NCI-H2029 (cell line): ENCODE measurements at places on chromosomes 13 and 19.

GRCh38 chr19:42285988-42286348 lies 16.0 kb upstream of the PRR19 start:
- DNase-seq = no peak

DNA sequence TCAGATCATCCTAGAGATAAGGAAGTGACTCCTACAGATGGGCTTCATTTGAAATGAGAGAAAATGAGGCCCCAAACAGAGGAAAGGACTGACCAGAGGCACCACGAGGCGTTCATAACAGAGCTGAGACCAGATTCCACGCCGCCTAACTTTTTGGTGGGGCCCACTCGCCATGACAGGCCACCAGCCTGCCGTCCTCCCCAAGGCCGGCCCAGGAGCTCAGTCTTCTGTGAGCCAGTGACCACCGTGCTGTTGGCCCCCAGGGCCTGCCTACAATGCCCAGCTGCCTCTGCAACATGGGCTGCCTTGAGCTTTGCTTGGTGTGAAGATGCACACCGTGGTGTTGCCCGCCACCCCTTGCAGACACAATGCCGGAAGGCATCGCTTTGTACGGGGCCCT lies 40.5 kb downstream of the TSHZ3 start:
- DNase-seq = no peak

DNA sequence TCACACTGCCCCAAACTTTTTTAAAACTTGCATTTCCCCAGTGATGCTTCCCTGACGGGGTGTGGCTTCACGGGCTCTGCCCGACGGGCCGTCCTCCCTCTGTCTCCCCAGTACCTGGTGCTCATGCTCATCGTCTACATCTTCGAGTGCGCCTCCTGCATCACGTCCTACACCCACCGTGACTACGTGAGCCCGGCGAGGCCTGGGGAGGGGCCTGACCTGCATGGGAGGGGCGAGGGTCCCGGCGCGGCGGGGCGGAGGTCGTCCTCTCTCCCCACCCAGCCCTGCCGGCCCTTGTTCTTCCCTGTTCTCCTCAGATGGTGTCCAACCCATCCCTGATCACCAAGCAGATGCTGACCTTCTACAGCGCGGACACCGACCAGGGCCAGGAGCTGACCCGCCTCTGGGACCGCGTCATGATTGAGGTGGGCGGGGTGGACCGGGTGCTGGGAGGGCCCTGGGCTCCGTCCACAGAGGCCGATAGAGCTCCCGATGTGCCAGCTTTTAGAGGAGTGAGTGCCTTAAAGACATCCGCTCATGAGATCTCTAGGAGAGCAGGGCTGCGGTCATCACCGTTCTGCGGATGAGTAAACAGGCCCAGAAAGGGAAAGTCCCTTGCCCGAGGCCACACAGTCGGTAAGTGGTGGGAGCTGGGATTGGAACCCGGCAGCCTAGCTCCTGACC lies 6.9 kb downstream of the UPK1A start:
- DNase-seq = no peak

DNA sequence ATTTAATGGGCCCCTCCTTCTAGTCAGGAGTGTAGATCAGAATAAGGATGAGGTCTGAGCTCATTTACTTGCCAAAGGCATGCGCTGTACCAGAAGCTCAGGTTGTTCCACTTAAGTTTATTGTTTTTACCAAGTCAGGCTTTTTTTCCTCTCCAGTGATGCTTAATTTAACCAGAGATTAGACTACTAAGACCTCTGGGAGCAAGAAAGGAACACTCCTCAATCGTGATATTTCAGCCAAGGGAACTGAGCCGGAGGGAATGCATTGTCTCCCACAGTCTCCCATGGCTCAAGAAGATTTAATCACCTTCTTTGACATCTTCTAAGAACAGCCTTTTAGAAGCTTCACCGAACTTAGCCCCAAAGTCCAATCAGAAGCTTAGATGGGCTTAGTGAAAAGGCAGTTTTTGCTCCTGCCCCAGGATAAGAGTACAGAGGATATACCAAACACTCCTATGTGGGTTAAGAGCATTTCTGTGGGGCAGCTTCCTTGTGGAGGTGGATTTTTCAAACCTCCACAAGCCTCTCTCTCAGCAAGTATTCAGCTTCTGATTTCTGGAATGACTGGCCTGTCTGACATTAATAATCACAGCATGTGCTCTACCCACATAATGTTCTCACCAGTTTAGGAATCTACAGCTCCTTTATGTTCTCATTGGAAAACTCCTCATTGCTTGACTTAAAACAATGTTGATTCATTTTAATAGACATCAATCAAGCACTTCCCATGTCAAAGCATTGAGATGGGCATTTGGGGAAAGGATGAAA lies 322.7 kb downstream of the SUCLA2 start:
- DNase-seq = no peak
